SK-N-SH (cell line): ENCODE measurements at places on chromosomes 7 and 10. TPM values are rescaled to one million over a fixed set of nuclear protein-coding genes. Genes with fewer than 3 reads are reported as not detected.

The MINDY3 gene
- polyA plus RNA-seq: 9.5 and 12.8 TPM in 2 replicates

The BTRC gene
- polyA plus RNA-seq: 6.5 and 8.1 TPM in 2 replicates

The IFIT1 gene
- polyA plus RNA-seq: 4.4 and 5.7 TPM in 2 replicates

The COL28A1 gene
- polyA plus RNA-seq: 0.08 TPM in 1 of 2 replicates, not detected in the other

The JCAD gene
- polyA plus RNA-seq: 19.0 and 25.7 TPM in 2 replicates

The ATP6V0E2 gene
- 42.6 and 49.6 TPM in 2 replicates for polyA plus RNA-seq

The GJC3 gene
- polyA plus RNA-seq: not detected in 2 replicates

The VAX1 gene
- polyA plus RNA-seq: not detected in 2 replicates

The FOXI2 gene
- polyA plus RNA-seq: not detected in 2 replicates

The C10orf67 gene
- 0.97 and 1.1 TPM in 2 replicates for polyA plus RNA-seq

The TAS2R3 gene
- polyA plus RNA-seq: not detected in 2 replicates

The C10orf71 gene
- polyA plus RNA-seq: not detected in 2 replicates
